ENCODE measurements at places on chromosomes 4 and X.

DNA sequence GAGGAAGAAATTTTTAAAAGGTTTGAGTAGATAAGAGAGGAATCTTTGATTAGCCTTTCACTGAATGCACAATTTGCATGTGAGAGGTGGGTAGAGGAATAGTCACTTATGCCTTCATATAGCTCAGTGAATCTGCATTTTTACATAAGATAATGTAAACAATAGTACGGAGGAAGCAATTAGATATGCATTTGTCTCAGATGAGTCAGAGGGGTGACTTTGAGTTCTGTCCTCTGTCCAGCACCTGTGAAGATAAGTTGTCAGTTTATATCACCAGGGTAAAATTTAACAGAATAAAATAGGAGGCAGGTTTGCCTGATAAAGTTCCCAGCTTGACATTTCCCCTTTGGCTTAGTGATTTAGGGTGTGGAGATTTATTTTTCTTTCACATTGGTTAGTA, 841.9 kb downstream of the PCDH18 start:
- no peak for DNase-seq

- DNase-seq = no peak
Observed at GRCh38 chr4:48108309-48109073, 25.6 kb downstream of the TXK start.

GRCh38 chr4:113117358-113117702, 67.9 kb downstream of the ANK2 start:
- DNase-seq = no peak

- no peak for DNase-seq
Observed at GRCh38 chr4:5019274-5019673, at the start of gene CYTL1. CYTL1 (minus strand) TSS chr4:5019458; CDS start chr4:5019445, 13 bp downstream.

DNA sequence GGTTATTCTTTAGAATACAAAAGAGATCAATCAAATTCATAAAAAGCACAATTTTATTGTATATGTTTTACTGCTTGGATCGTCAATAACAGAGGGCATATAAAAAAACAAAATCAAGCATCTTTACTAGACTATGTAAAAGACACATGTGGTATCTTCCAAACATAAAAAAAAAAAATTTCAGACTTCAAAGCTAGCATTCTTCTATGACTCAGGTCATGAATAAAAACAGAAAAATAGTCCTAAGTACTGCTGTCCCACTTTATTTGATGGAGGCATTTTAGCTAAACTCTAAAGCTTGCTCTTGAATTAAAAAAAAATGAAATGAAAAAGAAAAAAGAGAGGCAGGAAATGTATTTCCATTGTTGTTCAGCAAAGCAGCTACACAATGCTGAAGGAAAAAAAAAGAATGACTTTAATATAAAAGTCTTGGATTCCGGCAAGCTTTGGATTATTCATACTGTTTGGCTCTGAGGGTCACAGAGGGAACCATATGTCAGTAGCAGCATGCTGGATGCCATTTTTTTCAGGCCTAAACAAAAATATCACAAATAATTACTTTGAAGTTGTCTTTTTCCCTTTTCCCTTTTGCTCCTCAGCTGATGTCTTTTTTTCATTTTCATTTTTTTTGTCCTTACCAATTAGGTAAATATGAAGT, 249.1 kb upstream of the DIAPH2 start:
- peak; percentile 45 for DNase-seq

- peak; percentile 85 for DNase-seq
Observed at GRCh38 chrX:45803383-45803921, 602.8 kb upstream of the DIPK2B start.

- DNase-seq = no peak
Observed at GRCh38 chr4:8378776-8379175, 61.7 kb downstream of the ACOX3 start.

DNA sequence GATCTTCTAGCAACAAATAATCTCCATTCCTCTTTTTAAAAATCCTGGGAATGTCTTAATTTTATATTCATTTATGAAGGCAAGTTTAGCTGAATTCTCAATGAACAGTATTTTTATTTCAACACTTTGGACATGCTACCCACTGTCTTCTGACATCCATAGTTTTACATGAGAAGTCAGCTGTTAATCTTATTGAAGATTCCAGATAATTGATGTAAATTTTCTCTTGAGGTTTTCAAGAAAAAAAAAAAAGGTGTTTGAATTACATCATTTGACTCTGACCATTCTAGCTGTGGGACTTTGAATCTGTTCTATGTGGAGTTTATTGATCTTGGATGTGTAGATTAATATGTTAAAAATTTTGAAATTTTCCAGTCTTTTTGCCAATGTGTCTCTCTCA, 28.0 kb downstream of the PDHA2 start:
- DNase-seq = peak; percentile 1

DNA sequence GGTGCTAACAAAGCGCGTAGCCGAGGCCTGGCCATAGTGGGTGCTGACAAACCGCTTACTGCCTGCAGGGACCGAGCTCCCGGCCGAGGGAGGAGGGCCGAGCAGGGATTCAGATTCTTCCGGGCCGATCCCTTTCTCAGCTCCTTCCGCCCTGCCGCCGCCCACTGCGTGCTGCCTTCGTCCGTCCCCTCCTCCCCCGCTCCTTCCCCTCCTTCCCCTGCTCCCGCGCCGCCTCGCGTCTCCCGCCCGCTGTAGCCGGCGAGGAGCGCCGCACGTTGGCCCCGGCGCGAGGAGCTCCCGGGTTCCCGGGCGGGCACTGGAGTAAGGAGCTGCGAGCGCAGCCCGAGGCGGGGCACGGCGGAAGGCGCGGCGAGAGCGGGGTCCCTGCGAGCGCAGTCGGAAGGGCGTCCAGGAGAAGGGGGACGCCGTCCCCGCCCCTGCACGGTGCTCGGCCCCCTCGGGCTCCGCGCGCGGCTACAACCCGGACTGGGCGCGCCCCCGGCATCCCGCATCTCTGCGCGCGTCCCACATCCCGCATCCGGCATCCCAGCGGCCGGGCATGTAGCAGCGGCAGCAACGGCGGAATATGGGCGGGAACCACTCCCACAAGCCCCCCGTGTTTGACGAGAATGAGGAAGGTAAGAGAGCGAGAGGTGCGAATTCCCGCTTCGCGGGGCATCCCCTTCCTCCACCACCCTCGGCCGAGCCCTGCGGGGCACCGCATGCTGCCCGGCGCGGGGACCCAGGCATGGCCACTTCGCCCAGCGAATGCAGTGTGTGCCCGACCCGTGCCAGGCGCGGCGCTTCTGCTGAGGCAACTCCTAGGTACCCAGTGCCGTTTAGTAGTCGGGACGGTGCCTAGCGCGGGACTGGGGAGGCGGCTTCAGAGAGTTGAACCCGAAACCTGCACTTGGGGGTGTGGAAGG, at the start of gene STK32B:
Gene STK32B, plus strand, starts transcription at position 203 of the 926 bp plus-strand sequence.
- peak; percentile 64 for DNase-seq

GRCh38 chrX:16797841-16798240, 11.6 kb downstream of the TXLNG start:
- DNase-seq = no peak

- DNase-seq = peak; percentile 82
Observed at GRCh38 chr4:99394896-99395295, 40.2 kb downstream of the ADH7 start.

- DNase-seq = no peak
Observed at GRCh38 chr4:1866189-1866661, 5.0 kb upstream of the NSD2 start.

- no peak for DNase-seq
Observed at GRCh38 chrX:119230850-119231249, 5.2 kb upstream of the PGRMC1 start.

DNA sequence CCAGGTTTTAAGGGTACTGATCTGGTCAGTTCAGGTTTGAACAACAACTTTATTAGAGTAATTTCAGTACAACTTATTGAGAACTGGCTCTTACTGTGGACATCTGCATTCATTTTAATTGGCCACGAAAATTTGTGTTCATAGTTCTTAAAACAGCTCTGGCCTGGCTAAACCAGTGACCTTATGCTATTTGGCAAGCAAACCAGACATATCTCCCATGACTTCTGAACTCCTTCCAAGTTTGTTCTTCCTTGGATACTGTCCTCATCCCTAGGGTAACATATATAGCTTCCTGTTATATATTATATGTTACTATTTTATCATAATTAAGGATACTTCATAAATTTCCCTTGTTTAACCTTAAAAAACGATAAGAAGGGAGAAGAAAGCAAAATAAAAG, 841.9 kb downstream of the TRAM1L1 start:
- no peak for DNase-seq

DNA sequence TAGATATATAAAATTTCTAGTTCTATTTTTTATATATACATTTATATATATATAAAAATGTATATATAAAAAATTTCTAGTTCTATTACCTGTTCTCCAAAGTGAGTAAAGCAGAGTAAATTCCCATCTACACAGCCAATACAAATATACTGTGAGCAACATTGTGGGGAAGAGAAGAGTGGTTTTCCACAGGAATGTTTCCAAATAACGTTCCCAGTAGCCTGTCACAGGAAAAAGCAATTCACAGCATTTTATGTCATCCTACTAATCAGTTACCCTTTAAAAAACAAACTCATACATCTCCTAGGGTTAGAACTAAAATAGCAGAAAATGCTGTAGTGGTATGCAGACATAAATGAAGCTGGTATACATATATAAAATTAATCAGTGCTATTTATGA, 44.5 kb downstream of the AASDH start:
- DNase-seq = no peak

DNA sequence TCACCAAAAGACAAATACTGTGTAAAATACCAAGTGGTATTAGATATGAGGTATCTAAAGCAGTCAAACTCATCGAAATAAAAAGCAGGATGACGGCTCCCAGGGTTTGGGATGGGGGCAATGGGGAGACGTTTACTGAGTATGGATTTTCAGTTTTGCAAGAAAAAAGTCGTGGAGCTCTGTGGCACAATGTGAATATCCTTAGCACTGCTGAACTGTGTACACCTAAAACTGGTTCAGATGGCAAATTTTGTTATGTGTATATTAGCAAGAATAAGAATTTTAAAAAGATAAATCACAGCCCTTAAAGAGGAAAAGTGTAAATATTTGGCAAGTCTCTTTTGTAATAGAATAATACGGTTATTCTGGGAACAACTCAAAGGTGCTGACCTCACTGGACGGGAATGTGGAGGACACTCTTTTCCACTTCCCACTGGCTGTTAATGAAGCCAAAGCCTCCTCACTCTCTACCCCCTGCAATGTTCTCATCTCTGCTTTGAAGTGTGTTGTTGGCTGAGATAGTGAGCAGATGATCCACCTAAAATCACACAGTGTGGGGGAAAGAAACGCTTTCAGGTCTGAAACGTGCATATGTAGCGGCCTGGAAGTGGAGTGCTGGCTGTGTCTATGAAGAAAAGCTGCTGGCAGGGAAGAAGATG, 49.2 kb downstream of the SEL1L3 start:
- DNase-seq = peak; percentile 82

- peak; percentile 72 for DNase-seq
Observed at GRCh38 chr4:77007358-77008230, 58.0 kb downstream of the SEPTIN11 start.

DNA sequence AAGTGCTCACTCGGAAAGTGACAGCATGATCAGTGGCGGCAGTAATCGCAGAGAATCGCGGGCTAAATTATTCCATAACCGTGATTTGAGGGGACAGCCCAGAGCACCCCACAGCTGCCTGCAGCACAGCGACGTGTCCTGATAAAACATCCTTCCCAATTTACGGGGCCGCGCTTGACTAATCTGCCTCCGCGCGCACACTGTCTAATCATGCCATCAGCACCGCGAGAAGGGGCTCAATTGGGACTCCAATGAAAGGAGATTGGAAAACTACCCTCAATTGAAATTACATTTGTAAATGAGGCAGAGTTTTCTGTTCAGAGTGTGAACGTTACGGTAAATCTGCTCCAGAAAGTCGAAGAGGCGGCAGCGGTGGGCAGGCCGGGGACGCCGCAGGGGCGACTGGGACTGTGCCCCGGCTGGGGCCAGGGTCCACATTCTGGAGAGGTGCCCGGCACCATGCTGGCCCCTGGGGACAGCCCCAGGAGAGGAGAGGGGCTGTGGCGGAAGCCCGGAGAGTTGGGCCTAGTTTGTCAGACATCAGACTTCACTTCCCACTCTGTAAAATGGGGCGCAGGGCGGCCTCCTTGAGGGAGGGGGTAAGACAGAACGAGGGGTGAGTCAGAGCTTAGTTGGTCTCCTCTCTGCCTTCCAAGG, 107.7 kb downstream of the FAM53A start:
- DNase-seq = no peak

GRCh38 chrX:133401536-133401935, 13.8 kb downstream of the GPC4 start:
- peak; percentile 9 for DNase-seq

GRCh38 chrX:11273544-11273943, 19.7 kb upstream of the AMELX start:
- no peak for DNase-seq

DNA sequence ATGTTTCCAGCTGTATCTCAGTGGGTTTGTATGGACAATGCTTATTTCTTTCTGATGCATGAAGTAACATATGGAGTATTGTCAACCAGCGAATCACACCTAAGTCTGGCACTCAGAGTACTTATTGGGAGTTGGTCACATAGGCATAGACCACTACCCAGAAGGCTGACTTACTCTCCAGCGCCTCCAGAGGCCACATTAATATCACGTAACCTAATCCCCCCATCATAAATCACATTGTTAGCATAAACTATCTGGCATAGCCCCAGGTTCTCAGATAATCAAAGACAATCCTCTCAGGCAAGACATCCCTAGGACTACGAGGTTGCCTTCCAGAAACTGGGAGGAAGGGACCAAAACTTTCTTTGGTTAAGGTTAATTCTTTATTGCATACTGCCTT, 560.5 kb upstream of the PABPC4L start:
- no peak for DNase-seq

DNA sequence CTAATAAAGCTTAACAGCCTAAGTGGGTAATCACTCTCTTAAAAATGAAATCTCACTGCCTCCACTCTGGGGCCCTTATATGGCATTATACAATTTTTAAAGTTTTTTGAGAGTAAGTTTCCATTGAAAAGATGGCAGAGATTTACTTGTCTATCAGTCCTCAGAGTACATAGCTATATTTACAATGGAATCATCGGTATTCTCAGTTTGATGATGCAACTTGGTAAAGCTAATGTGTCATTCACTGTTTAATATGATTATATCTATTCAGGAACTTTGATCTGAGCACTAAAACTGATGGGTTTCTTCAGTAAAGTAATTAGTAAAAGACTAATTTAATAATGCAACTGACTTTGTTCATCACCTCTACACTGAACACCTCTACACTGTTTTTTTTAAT, 51.6 kb downstream of the CT47B1 start:
- no peak for DNase-seq

DNA sequence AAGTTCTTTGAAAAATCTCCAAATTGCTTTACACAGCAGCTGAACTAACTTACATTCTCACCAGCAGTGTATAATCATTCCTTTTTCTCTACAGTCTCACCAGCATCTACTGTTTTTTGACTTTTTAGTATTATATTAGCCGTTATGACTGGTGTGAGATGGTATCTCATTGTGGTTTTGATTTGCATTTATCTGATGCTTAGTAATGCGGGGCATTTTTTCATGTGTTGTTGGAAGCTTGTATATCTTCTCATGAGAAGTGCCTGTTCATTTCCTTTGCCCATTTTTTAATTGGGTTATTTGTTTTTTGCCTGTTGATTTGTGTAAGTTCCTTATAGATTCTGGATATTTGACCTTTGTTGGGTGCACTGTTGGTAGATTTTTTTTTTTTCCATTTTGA, 931.7 kb downstream of the CENPC start:
- DNase-seq = no peak

GRCh38 chr4:128855621-128856020, 46.1 kb downstream of the JADE1 start:
- DNase-seq = no peak
